ENCODE measurements at places on chromosomes 4 and X.

DNA sequence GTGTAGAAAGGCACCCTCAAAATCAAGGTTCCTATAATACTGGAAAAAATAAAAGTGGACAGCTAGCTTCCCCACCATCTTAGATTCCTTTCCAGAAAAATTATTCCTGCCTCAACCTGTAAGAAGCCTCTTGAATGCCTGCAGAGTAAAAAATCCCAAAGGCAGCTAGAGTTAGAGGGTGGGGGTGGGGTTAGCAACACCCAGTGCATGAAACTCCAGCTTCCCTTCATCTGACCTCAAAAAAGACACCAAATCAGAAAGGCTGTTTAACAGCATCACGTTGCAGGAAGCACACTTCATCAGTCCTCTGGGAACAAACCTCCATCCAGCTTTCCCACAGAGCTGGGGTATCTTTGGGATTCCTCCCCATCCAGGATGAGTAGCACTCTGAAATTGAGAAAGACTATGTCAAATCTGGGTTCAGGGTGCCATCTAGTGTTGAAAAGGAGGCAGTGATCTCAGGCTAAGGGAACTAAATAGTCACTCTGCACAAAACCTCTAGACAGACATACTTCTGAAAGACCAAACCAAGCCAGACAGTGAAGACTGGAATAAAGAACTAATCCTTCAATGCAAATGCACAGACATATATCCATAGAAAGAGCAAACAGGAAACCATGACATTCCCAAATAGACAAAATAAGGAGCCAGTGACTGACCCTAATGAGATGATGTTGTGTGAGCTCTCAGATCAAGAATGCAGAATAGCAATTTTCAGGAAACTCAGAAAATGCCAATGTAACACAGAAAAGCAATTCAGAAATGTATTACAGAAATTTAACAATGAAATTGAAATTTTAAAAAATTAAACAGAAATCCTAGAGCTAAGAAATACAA is 97.9 kb downstream of the ARHGEF9 start:
- DNase-seq = no peak

DNA sequence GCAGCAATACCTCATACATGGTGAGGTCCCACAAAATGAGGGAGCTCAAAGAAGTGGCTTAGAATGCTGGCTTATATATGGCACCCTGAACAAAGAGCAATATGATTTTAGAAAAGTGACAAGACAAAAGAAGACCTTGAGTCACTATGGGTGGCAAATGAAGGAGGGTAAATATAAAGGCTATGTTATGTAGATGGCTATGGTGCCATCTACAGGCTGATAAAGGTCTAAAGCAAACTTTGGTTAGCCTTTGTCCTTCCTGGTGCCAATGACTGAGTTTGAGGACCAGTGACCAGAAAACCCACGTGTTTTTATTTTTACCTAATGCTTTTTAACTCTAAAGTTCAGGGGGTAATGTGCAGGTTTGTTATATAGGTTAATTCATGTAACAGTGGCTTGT is 151.8 kb downstream of the CCNG2 start:
- no peak for DNase-seq

GRCh38 chr4:119130365-119131065 is 5.1 kb upstream of the MYOZ2 start:
- no peak for DNase-seq

DNA sequence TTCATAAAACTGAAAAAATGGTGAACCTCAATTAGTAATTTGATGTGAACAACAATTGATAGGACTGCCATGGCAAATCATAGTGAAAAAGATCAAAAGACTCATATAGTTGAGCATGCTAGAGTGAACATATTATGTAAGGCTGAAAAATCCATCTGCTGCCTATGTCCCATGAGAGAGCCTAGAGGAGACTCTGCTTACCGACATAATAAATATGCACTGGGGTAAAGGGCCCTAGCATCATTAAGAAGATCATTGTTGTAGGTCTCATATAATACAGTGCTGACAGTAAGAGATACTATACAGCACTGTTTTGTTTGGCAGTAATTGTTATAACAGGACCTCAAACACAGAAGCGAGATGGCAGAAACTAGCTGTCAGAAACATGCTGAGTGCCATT is 229.0 kb downstream of the PABPC4L start:
- DNase-seq = no peak

DNA sequence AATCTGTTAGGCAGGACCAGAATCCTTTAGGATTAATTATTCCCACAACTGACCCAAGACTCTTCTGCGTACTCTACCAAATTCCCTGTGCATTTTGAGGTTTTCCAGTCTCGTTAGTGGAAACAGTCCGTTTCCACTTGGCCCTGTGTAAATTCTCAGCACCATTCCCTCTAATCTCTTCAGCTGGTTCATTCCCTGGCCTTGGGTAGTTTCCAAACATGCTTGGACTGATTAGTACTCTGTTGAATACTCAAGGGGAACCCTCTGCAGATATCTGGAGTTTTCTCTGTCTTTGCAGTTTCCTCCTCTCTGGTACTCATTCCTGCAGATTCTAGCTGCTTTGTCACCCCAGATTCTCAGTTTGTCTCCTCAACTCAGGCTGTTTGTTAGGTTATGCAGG is 80.4 kb downstream of the ZFX start:
- DNase-seq = no peak

GRCh38 chr4:121227341-121227792 is 63.2 kb upstream of the TNIP3 start:
- no peak for DNase-seq

DNA sequence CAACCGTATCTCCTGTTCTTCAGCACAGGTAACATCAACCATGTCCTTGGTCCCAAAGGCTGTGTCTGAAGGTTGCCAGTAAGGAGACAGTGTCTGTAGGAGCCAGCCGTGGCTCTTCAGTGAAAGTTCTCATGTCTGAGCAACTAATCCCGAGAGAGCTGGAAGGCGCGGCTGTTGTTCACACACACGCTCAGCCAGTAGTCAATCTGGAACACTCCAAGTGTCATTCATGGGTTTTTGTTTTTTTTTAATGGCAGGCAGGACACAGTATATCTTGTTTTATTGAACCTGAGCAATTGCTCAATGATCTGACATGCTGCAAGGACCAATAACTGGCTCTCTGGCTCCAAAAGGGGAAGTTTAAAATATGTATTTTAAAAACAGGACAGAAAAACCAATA is 48.4 kb upstream of the MAP3K15 start:
- DNase-seq = no peak

DNA sequence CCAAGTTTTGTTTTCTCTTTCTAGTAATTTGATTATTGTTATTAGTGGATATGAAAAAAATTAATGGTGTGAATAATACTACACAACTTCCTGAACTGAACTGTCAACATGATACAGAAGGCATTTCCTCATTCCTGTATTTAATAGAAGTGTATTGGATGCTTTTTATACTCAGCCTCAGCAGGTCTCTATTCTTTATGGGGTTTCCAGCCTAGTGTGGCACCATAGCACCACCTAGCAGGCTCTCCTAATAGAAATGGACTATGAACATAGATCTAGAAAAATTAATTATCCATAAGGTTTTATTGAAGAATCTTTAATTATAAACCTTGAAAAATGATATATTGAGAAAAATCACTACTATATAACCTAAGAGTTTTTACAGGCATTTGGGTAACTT is 52.4 kb downstream of the GLRB start:
- no peak for DNase-seq

DNA sequence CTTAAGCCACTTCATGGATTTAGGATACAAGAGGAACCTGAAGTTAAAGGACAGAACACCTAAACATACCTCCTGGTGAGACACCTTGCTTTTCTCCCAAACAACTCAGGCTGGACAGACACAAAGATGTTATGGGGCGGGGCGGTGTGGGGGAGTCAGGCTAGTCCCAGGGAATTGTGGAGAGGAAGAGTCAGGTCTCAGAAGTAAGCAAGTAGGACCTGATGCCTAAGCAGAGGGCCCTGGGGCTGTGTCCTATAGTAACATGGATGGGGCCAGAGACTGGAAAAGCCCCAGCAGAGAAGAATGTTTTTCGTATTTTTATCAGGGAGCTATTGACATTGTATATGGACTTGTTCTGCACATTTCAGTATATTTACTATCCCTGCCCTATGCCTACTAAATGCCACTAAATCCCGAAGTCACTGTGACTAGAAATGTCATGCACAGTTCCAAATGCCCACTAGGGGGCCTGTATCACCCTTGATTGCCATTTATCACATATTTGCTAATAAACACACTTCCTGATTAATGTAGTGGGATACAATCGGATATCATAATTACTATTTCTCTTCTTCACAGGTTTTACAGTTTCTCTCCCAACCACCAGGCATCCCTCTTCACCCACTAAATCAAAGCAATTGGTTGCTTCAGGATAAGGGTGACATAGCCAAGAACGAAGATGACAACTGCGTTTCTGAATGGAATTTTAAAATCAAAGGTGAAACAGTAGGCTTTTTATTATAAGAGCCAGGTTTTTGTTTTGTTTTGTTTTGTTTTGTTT is 23.8 kb upstream of the ARHGAP10 start:
- no peak for DNase-seq

DNA sequence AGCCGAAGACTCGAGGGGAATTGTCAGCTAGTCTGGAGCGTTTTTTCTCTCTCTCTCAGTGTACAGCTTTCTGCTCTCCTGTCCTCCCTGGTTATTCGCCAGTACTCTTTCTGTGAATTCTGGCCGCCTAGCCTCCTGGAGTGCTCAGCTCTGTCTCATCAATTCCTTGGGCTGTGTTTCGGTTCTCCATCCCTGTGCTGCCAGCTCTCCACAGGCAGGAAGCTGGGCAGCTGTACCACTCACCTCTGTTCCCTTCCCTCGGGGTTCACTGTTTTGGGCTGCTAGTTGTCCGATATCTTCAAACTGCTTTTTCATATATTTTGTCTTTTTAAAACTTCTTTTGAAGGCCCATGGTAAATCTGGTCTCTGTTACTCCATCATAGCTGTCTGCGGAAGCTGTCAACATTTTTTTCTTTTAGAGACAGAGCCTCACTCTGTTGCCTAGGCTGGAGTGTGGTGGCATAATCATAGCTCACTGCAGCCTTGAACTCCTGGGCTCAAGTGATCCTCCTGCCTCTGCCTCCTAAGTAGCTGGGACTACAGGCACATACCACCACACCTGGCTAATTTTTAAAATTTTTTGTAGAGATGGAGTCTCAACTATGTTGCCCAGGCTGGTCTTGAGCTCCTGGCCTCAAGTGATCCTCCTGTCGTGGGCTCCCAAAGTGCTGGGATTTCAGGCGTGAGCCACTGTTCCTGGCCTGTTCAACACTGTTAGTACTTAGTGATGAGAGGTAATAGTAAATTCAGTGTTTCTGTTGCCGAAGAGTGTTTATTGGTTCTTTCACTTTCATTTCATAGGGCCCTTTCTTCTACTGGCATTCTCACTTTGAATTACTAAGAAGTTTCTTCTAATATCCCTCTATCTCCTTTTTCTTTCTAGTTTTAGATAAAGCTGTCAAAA is 18.6 kb downstream of the ZCCHC4 start:
- DNase-seq = no peak

GRCh38 chr4:157888281-157888680 is 284.5 kb downstream of the GASK1B start:
- no peak for DNase-seq

All from activated T-helper 1 cell treated with anti-CD3 and anti-CD28 coated beads, Interleukin-2, amount 50 U/mL, for 16 hours (primary cell).